ENCODE measurements at places on chromosomes 5 and 9.
A peak's percentile ranks its signal among the peaks of the same experiment; 100 is the strongest.

GRCh38 chr9:127520941-127521918 is 69.9 kb downstream of the LRSAM1 start:
- DNase-seq, result no peak

DNA sequence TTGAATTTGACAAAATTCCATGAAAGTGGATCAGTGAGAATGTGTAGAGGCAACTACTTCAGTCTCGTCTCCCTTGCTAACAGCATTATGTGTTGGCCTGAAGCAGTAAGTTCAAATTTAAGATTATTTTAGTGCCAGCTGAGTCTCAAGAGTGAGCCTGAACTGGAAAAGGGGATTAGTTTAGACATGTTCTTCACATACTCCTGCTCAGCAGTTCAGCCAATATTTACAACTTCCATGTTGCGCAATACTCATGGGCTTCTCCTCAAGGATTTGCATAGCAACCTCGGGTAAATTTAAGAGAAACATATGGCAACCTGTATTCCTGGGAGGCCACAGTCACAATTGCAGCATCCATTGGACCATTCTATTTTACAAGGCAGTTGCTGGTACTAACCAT is 553.8 kb downstream of the PTPRD start:
- DNase-seq, result no peak

GRCh38 chr9:128394379-128395168 is 23.4 kb downstream of the URM1 start:
- DNase-seq, result no peak

- DNase-seq, result no peak
Observed at GRCh38 chr5:123047706-123048105, 11.2 kb upstream of the PPIC start.

DNA sequence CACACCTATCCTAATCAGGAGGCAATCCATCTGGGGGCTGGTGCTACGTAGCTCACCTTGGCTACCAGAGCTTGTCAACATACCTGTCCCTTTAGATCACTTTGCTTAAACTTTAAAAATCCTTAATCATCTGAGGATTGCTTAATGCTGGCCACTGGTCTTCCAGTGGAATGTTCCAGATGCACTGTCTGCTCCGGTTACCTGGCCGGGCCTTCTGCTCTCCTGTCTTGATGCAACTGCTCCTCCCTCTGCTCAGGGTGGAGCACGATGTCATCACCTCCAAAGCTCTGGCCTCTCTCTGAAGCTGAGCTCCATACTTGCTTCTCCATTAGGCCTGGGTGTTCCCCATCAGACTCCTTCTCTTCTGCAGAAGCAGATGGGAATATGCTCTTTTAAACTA is 106.5 kb upstream of the OTULINL start:
- DNase-seq, result no peak

GRCh38 chr5:172837640-172838039 is 3.6 kb downstream of the ERGIC1 start:
- peak; percentile 38 for DNase-seq

DNA sequence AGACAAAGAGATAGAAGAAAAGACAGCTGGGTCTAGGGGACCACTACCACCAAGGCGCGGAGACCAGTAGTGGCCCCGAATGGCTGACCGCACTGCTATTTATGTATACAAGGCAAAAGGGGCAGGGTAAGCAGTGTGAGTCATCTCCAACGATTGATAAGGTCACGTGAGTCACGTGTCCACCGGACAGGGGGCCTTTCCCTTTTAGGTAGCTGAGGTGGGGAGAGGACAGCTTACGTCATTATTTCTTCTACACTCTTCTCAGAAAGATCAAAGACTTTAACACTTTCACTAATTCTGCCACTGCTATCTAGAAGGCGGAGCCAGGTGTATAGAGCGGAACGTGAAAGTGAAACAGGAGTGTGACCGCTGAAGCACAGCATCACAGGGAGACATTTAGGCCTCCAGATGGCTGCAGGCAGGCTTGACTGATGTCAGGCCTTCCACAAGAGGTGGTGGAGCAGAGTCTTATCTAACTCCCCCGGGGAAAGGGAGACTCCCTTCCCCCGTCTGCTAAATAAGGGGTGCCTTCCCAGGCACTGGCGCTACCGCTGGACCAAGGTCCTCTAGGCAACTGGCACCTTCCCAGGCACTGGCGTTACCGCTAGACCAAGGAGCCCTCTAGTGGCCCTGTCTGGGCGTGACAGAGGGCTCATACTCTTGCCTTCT is 6.1 kb upstream of the PRR16 start:
- no peak for DNase-seq

DNA sequence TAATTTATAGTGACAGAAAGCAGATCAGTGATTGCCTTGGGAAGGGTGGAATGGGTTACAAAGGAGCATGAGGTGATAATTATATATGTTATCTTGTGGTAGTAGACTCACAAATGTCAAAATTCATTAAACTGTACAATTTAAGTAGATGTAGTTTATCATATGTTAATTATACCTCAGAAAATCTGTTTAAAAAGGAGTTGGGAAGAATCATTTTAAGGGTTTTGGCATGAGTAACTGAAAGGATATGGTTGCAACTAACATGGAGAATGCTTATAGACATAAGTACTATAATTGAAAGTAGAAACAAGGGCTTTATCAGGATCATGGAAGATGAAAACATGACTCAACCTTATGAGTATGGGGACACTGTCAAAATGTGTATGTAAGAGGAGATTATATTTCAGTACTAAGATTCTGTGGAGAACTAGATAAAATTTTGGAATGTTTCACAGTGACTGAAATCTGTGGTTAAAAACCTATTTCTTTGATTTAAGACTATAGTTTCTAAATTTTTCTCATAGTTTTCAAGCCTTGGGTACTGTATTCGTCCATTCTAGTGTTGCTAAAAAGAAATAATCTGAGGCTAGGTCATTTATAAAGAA is 73.3 kb downstream of the FCHO2 start:
- no peak for DNase-seq

DNA sequence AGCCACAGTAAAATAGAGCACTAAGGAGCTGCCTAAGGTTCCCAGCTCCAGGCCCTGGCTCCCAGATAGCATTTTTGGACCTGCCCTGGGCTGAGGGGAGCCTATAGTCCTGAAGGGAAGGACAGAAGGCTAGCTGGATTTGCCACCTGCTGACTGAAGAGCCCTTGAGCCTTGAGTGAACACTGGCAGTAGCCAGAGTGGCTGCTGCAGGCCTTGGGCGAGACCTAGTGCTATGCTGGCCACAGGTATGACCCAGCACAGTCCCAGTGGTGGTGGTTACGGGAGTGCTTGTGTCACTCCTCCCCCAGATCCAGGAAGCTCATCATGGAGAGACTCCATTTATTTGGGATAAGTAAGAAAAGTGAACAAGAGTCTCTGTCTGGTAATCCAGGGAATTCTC is 10.3 kb upstream of the STX17 start:
- no peak for DNase-seq

- DNase-seq, result no peak
Observed at GRCh38 chr5:12313602-12314001, 409.4 kb upstream of the CTNND2 start.

DNA sequence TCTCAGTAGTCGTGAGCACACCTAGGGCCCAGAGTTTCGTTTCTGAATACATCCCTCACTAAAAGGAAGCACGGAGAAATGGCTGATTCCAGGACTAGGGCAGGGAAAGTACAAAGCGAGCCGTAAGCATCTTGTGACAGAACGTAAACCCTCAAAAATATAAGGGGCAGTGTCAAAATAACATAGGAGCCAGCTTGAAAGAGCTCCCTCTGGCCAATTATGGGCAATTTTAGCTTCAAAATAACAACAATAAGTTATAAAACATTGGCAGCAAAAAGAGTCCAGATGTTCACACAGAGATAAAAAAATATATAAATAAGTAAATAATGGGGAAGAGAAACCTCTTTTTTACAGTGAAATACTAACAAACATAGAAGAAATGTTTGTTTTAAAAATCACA is 18.5 kb upstream of the GLIS3 start:
- no peak for DNase-seq

All from activated gamma-delta T cell treated with anti-CD3 and anti-CD28 coated beads, Interleukin-2, amount 50 U/mL, for 16 hours (primary cell).